AG09309 (cell line): ENCODE measurements at places on chromosomes 1 and 21.

DNA sequence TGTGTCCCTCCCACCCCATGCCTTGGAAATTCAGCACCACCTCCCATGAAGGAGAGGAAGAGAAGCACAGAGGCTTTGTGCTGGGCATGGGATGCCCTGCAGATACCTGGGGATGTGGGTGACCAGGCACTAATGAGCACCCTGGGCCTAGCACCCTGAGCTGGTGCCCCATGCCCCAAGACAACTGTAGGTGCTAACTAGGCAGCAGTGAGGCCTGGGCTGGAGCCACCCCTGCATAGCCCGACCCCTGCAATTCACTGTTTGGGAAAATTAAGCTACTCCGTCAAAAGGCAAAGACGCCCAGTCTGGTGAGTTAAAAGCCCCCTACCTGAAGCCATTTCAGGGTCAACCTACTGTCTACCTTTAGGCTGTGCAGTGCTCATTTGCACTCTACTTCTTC, 5.4 kb downstream of the KCNA2 start:
- no peak for DNase-seq

DNA sequence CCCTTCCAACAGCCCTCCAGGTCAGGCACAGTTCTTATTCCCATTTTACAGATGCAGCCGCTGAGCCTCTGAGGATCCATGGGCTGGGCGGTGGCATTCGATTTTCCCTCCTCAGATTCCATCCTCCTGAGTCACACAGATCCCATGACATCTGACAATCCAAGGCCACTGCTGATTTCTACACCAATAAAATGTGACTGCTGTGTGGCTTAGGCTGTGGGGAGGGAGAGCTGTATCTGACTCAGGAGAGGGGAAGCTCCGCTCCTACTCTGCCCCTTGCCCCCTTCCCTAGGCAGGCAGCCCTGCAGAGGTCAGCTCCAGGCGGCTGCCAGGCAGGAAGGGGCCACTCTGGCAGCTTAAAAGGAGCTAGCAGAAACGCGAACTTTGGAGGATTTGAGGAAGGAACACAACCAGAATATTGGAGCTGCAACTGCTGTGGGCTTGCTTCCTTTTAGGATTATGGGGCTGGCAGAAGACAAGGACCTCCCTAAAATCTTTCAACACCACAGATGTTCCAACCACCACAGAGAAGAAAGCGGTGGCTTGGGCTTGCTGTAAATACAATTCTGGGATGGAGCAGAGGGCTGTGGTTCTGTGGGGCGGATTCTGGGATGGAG, 50.0 kb downstream of the MRPL37 start:
- no peak for DNase-seq

GRCh38 chr1:59718064-59718988, 96.4 kb upstream of the HOOK1 start:
- no peak for DNase-seq

DNA sequence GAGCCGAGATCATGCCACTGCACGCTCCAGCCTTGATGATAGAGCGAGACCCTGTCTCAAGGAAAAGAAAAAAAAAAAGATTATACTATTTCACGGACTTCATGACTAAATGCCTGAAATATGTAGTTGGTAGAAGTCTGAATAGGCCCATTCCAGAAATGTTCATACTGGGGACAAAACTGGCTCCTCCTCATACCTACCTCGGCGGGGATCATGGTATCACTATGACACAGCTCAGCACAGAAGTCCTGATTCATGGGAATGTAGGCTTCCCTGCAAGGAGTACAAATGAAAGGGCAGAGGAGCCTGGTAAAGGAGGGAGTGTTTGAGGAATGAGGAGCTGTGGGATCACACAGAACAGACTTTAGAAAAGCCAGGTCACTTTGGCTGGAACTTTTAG, 5.0 kb downstream of the SPATA46 start:
- DNase-seq = no peak

GRCh38 chr1:98145655-98146054, 224.8 kb upstream of the DPYD start:
- no peak for DNase-seq

DNA sequence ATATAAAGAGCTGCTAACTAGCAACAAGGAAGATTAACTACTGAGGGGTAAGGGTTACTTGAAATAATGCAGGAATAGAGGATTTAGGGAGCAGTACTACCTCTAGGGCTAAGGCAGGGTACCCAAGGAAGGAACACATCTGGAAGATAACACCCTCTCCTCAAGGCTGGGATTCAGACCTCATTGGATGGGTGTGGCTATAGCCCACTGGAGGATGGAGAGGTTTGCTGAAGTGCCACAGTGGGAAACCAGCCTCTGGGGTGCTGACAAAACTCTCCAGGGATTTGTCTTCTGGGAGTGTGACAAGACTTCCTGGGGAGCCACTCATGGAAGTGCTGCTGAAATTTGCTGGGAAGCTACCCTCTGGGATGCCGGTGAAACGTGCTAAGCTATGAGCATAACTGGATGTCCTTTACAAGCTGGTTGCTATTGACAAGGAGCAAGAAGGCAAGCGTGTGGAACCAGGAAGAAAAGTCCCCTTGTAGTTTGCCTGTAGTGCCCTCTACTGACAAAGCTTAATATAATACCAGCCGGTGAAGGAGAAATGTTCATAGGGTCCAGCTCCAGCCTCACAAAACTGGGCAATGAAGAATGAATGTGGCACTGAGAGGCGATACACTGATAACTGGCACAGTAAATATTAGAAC, 122.8 kb upstream of the USP24 start:
- peak; percentile 39 for DNase-seq

DNA sequence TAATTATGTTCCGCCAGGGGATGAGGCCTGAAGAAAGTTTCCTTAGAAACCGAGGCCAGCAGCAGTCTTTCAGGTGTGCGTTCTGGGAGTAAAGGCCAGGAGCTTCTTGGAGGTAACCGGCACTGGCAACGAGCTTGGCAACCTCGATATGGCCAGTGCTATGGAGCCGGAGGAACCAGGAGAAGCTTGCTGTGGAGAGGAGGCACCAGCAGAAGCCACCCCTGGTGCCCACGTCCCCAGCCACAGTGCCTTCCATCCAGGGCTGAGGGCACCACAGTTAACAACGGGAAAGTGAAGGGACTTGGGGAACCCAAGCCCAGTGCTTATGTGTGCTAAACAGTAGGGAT, 41.5 kb upstream of the LIN9 start:
- DNase-seq = no peak

GRCh38 chr1:212520299-212520698, 87.6 kb downstream of the NENF start:
- no peak for DNase-seq

- no peak for DNase-seq
These were observed 376.4 kb downstream of the BRINP2 start for GRCh38 chr1:177547200-177547599.

- no peak for DNase-seq
These were observed 43.1 kb downstream of the MROH9 start for GRCh38 chr1:170978371-170978910.

DNA sequence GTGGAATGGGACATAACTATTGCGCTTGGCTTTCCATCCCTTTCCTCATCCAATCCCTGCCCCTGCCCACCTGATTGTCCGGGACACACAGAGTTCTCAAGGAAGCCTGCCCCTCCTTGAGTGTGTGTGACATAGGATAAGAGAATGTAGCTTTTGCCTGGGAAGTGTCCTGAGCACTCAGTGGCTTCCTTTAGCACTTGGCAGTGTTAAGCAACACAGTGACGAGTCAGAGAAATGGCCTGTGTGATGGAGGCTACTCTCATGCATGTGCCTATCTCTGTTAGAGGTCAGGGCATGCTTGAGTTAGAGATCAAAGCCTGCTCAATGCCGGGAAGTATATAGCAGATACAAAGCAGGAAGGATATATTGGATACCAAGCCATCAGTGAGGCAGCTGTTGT, 289.5 kb downstream of the SIPA1L2 start:
- DNase-seq = no peak

DNA sequence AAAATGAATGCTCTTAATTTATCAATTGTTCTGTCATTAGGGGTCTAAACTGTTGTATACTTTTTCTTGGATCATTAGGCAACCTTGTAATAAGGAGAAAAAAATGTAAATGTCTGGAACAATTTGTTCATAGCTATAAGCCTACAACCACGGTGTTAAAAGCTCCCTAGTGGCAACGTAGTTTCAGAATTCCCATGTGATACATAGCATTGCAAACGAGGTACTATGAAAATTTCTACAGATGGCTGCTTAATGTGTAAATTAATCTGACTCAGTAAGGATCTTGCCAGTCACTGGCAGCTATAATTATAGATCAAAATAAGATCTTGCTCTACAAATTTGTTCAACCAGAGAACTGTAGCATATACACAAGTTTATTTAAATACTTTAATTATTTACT, 304.1 kb upstream of the ADGRL4 start:
- DNase-seq = no peak

DNA sequence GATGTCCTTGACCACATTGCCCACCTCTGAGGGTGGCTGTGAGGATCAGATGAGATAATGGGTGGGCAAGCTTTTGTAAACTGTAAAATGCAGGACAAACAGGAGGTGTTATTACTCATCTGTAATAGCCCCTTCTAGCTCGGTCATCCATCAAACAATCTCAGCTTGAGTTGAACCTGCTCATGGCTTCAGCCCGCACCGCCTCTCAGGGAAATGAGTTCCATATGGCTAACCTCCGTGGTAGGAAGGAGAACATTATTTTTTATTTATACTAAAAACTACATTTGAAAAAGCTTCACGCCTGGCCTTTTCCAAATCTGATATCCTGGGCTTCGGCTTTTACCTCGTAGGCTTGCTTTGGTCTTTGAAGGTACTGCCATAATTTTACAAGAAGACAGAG, 116.2 kb upstream of the USP24 start:
- no peak for DNase-seq

DNA sequence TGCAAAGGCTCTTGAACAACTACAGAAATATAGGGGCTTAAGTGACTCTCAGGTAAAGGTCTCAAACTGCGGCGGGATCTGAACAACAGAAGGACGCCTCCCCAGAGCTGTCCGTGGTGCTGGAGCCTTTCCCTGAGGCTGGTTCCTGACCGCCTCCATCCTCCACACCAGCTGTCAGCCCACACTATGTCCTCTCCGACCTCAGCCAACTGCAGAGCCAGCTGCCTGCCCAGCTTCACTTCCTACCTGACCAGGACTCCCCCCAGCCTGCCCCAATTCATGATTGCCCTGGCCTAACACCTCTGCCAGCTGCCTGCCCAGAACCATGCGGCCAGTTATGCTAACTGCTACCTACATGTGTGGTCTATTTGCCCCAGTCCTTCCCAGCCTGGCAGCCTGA, 63.6 kb upstream of the ZC3H12A start:
- no peak for DNase-seq

DNA sequence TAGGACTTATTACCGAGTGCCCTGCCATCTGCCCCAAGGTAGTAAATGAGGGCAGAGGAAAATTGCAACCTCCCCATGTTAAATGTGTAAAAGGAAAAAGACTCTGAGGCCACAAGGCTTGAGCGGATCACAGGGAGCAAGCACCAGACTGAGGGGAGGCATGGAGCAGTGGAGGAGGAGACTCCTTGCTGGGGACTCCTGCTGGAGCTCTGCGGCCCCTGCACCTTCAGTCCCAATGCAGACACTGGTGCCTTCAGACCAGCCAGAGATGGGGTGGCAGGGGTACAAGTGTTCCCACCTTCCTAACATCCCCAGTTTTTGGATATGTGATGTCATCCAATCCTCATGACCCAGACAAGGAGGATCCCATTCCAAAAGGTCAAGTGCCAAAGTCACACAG, 128.4 kb upstream of the NGF start:
- DNase-seq = no peak

- DNase-seq = no peak
These were observed 7.0 kb downstream of the OLFML2B start for GRCh38 chr1:162016631-162017030.
